T-helper 1 cell treated with Interleukin-12 subunit alpha and Interleukin-12 subunit beta and Interleukin-4 antibody, amounts not matched to agents 30 ng/mL and 1 ng/mL, for 36 hours (primary cell): ENCODE measurements at places on chromosomes 7 and 10. TPM values are rescaled to one million over a fixed set of nuclear protein-coding genes. Genes with fewer than 3 reads are reported as not detected.

The ABCA13 gene
- total RNA-seq: 0.05 and 0.29 TPM in 2 replicates

The DNAJB6 gene
- 87.3 and 90.7 TPM in 2 replicates for total RNA-seq

The MSS51 gene
- 3.8 and 4.2 TPM in 2 replicates for total RNA-seq

The UCN3 gene
- total RNA-seq: not detected in 2 replicates

The HOXA7 gene
- not detected in 2 replicates for total RNA-seq

The GRK5 gene
- 50.1 and 51.8 TPM in 2 replicates for total RNA-seq

The COL13A1 gene
- total RNA-seq: not detected in 2 replicates

The TIAL1 gene
- 164 and 176 TPM in 2 replicates for total RNA-seq

The NKX2-3 gene
- total RNA-seq: not detected in 2 replicates

The GTF2IRD2 gene
- 14.2 and 16.5 TPM in 2 replicates for total RNA-seq

The RNF148 gene
- not detected in 2 replicates for total RNA-seq
